IPS-NIHi11 (cell line): ENCODE measurements at places on chromosomes 11 and 22.
A peak's percentile ranks its signal among the peaks of the same experiment; 100 is the strongest.

DNA sequence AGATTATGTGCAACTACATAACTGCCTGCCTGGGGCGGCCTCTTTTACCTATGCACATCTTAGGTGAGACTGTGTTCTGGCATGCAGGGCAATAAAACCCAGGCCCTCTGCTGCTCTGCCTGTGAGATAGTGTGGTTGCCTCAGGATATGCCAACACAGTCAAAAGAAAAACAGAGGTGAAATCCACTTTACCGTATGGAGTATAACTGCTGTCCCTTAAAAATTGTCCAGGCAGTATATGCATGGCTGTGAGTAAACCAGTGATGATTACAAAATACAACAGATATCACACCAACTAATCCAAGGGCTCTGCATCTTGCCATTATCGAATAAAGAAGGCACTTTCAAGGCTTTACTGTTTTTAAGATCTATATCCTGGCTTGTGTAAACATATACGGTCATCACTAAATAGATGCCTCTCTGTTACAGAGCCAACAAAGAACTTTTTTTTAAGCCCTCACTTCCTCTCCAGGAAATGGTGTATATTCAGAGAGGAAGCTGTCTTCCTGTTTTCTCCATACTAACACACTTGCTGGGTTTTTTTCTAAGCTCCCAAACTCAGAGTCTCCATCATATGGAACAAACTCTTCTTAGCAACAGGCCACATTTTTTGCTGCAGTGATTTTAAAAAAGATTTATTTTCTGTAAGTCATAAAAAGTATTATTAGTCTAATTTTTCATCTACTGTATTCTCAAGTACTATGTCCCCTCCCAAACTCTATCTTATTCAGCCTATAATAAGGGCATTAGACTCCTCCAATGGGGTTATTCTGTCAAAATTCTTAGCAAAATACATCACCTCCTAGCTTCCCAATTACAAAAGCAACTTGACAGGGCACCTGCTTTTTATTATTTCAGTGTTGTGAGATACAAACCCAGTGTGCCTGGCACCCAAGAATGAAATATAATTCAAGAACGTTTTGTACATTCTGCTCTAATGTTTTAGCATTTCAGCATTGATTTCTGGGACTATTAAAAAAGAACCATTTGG lies 135.2 kb downstream of the MAML2 start:
- DNase-seq = no peak

DNA sequence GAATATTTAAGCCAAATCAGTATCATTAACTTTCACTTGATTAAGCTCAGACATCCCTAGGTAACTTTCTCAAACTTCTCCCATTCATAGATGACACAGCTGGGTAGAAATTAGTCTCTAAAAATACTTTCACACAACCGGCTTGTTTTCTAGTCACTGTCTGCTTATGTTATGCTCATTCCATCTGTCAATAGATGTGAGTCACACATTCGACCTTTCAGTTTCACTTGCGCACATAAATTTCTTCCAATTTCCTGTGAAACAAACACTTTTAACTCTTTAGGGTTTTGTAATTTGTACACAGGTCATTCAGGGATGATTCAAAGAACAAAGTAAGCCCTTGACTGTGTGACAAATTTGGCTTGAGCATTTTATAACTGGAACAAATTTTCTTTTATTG lies 723.0 kb downstream of the KCNA4 start:
- DNase-seq = no peak

GRCh38 chr22:28904211-28904896 lies 21.0 kb downstream of the ZNRF3 start:
- DNase-seq = no peak

GRCh38 chr11:120135838-120136237 lies 2.1 kb downstream of the TRIM29 start:
- peak; percentile 10 for DNase-seq

DNA sequence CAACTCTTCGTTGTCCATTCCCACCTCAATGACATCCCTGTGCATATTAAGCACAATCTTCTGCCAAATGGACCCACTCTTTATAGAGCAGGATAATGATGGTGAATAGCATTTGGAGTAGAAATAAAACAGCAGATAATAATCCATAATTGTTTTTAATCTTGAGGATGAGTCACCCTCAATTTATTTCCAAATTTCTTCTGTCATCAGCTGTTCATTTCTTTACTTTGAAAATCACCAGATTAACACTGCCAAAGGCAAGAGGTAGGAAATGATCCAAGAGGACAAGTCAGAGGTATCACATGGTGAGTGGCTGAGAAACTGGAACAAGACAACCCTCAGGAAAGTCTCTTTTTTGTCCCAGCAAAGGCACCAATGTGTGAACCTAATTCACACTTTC lies 7.3 kb upstream of the AMBRA1 start:
- no peak for DNase-seq

GRCh38 chr11:114269498-114269897 lies 26.7 kb upstream of the NNMT start:
- DNase-seq = no peak

GRCh38 chr22:28146401-28147314 lies 227.6 kb upstream of the PITPNB start:
- no peak for DNase-seq
